ENCODE measurements at places on chromosomes 7 and 10.

- DNase-seq = no peak
These were observed 1285.1 kb downstream of the XPNPEP1 start for GRCh38 chr10:108638225-108638624.

- DNase-seq = no peak
These were observed 285.5 kb downstream of the HPSE2 start for GRCh38 chr10:98950106-98950505.

GRCh38 chr7:39971924-39972323 is 21.9 kb downstream of the CDK13 start:
- no peak for DNase-seq

- DNase-seq = no peak
These were observed 44.9 kb downstream of the SMURF1 start for GRCh38 chr7:99098824-99099498.

GRCh38 chr10:116850058-116850611 is 836 bp downstream of the ENO4 start:
- DNase-seq = no peak

- no peak for DNase-seq
These were observed 366.6 kb upstream of the ZMIZ1 start for GRCh38 chr10:78702186-78702585.

DNA sequence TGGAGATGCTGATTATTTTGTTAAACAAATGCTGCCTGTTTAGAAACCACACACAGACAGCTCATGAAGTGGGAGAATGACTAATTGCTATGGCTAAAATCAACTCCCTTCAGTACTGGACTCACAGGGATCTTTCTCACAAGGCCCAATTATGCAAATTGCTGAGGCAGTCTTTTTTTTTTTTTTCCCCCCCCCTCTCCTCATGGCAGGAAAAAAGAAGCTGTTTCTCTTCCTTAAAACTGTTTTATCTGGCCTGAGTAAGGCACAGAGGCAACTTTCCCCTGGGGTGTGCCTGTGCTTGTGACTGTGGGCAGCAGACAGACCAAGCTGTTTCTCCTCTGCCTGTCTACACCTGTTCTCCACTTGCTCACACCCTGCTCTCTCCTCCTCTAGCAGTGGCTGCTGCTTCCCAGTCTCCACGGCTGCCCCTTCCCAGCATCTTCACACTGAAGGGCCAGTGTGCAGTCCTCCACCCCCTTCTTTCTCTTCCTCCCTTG is 65.4 kb upstream of the STEAP1B start:
- DNase-seq = no peak

- no peak for DNase-seq
These were observed 119.5 kb downstream of the SPDYE5 start for GRCh38 chr7:75611557-75612178.

DNA sequence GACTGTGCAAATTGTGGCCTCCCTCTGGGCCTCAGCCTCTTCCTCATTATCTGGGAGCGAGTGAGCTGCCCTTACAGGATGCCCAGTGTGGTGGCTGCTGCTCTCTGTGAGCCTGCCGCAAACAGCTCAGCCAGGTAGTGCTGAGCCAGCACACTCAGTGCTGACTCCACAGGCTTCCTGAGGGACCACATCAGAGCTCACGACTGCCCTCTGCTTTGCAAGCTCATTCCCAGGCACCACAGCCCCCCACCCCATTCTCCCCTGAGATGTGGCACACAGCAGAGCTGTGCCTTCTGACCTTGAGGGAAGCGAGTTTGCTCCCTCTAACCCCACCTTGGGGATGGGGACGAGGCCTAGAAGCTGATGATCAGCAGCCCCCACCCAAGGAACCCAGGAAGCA is 230.5 kb upstream of the PPP2R2D start:
- no peak for DNase-seq

DNA sequence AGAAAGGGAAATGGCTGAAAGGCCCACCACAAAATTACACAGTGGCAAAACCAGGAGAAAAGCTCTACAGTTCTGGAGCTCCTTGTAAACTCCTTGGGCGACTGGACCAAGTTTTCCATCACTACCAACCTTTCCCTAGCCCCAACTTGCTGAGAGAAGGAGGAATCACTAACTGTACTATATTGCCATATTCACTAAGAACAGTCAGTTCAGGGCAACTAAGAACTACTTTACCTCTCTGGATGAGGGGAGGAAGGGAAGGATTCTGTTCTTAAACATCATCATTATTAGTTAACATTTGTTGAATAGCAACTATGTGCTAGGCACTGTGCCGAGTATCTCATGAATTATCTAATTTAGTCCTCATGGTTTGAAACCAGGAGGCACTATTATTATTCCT is 98.1 kb upstream of the SVIL start:
- no peak for DNase-seq

GRCh38 chr10:106908225-106908624 is 256.3 kb downstream of the SORCS1 start:
- no peak for DNase-seq

DNA sequence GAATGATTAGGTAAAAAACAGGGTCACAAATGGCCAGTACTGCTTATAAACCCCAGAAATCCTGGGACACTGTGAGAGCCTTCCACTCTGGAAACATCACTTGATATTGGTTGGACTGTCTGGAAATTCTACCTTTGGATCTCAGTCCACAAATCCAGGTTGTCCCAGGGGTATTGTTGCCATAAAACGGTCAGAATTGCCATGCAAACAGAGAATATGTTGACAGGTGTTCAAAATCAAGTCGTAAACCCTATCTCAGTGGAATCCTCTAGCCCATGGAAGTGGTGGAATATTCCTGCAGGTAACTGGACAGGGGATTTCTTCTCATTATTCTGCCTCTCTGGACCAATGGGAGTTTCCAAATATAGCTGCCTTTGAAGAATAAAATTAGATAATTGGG is 31.2 kb upstream of the KCTD7 start:
- DNase-seq = no peak

GRCh38 chr10:47189802-47190201 is 110.2 kb upstream of the GDF10 start:
- DNase-seq = no peak

DNA sequence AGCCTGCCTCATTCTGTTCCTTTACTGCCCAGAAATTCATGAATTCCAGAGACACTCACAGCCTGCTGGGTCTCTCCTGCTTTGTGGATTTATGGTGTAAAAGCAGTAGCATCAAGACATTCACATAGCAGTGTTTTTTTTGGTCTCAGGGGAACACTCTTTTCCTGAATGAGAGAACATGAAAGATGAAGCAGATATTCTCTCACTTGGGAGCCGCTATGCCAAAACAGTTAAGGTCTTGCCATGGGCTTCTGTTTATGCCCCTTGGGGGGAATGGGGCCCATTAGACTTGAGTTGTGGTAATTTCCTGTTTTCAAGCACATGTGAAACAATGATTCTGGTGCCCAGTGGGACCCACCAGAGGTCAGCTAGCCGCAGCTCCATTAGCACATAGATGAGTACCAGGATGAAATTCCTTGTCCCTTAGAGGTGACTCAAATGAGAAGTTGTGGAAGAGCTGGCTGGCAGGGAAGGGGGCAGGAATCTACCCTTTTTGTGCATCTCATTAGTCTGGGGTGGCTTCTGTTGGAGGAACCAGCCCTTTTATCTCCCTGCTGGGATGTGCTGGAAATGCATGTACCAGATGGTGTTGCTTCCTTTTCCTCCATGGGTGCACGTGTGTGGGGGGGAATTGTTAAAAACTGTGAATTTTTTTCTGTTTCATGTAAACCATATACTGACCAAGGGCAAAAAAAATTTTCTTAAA is 13.3 kb downstream of the BMPER start:
- no peak for DNase-seq

All from stimulated activated CD4-positive, alpha-beta T cell treated with anti-CD3 and anti-CD28 coated beads, TNF-alpha, amount 100 ng/mL, for 48 hours (primary cell).